RKO (cell line): ENCODE measurements at places on chromosomes 7 and 10.

- no peak for DNase-seq
Observed at GRCh38 chr7:3861941-3862340, 560.9 kb downstream of the SDK1 start.

DNA sequence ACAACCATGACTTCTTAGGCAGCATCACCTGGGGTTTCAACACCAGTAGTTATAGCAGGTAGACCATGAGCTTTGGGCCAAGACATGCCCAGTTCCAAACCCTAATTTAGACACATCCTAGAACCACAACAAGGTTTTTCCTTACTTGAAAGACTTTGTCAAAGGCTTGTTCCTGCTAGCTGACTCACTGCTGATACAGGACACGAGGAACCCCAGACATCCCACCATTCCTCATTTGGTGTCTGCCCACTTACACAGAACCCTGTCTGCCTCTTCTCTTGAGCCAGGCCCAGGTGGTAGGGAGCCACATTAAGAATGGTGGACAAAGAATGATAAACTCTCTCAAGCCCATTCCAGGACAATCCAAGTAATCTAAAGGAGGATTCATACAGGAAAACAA, 109.0 kb downstream of the CCDC71L start:
- DNase-seq, result no peak

DNA sequence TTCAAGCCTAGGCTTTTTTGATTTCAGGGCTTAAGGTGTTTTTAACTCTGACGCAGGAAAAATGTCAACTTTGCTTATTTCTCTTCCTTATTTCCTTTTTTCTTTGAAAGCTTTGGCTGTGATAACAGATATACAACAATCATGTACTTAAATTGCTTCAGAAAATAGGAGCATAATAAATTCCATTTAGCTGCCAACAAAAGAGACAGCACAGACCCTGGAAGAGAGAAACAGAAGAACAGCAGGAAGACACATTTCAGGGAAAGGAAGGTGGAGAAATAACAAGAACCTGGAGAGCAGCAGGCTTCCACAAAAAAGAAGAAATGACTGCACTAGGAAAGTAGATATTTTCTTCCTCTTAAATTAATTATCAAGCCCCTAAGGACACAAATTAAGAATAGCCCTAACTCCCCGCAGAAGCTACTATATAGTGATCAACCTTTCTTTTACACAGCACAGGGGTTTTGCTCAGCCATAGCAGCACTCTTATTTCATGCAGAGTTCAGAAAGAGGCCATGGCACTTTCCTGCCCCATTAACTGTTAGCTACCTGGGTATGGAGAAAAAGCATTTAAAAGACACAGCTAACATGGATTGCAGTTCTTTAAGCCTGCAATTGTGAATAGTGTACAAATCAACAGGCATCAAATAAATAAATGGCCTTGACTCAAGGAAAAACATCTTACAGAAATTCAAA, 61.5 kb downstream of the IQUB start:
- DNase-seq, result no peak

DNA sequence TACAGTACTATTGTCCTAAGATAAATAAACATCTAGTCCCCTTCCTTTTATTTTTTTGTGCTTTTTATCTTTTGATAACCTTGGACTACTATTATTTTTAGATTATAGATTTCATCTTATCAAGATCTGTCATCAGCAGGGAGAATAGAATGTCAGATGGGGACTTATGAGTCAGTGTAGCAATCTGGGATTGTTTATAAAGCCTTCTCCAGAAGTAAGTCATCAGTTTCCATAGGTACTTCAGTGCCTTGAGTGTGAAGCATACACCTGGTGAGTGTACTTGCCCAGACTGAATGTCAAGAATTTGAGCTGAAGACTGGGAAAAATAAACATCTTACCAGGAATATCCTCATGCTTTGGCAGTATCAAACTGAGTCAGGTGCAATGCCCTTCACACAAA, 2.1 kb downstream of the CASD1 start:
- peak; percentile 59 for DNase-seq

- DNase-seq, result no peak
Observed at GRCh38 chr7:121966276-121966934, 93.4 kb downstream of the PTPRZ1 start.

GRCh38 chr7:86961686-86962085, 97.8 kb downstream of the ELAPOR2 start:
- DNase-seq, result no peak

DNA sequence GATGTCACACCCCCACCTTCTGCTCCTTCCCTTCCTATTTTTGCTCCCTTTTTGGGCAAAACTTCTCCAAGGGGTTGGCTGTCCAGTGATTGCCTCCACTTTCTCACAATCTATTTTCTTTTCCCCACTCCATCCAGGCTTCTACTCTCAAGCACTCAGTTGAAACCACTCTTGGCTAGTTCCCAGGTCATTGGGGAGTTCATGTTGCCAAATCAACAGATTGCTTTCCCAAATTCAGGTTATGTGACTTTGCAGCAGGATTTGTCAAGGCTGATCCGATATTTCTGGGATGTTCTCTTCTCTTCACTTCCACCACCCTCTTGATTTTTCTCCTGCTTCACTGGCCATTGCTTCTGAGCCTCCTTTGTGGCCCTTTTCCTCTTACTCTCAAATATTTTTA, 258.7 kb upstream of the SLC26A5 start:
- no peak for DNase-seq

- DNase-seq, result no peak
Observed at GRCh38 chr7:50217821-50218281, 86.7 kb upstream of the IKZF1 start.

GRCh38 chr7:97118306-97118917, 914 bp downstream of the SDHAF3 start:
- DNase-seq, result peak; percentile 53

- peak; percentile 84 for DNase-seq
Observed at GRCh38 chr7:140059273-140060242, 3.2 kb downstream of the PARP12 start.

GRCh38 chr10:98971464-98971863, 264.2 kb downstream of the HPSE2 start:
- DNase-seq, result no peak

- no peak for DNase-seq
Observed at GRCh38 chr7:2808891-2809665, 35.0 kb downstream of the GNA12 start.

GRCh38 chr7:124059375-124059774, 26.5 kb upstream of the TMEM229A start:
- no peak for DNase-seq

- DNase-seq, result no peak
Observed at GRCh38 chr10:69871074-69871473, 69.4 kb downstream of the COL13A1 start.

DNA sequence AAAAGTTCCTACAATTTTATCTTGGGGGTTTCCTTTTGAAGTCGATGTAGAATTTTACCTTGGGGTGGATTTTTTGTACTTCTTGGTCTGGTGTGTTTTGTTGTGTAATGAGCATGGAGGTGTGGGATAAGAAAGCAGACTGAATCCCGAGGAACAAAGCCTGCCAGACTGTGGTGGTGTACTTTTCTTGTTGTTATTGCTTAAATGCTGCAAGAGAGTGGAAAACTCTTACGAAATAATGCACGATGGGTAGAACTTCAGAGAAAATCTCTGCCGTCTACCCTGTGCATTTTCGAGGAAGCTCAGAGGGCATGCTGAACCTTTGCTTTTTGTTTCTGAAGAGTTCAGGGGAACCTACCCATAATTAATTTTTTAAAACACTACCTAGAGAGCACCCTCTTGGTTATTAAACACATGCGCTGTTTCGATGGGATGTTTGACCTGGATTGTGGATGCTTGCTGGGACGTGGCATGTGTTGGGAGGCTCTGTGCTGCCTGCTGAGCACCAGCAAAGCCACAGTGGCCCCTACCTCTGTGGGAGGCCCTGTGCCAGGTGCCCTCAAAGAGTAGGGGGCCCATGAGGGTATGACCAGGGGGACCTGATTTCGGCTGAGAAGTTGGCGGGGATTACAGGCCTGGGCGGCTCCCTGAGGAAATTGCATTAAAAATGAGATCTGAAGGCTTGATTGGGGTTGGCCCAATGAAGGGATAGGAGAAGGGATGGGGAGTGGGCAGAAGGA, 94.1 kb downstream of the TCF7L2 start:
- no peak for DNase-seq

- DNase-seq, result peak; percentile 69
Observed at GRCh38 chr7:116511552-116512519, 12.3 kb downstream of the CAV2 start.

- DNase-seq, result peak; percentile 8
Observed at GRCh38 chr10:125441151-125441550, 241.8 kb downstream of the TEX36 start.

- DNase-seq, result peak; percentile 54
Observed at GRCh38 chr10:30747633-30748032, 118.1 kb upstream of the LYZL2 start.

GRCh38 chr7:155635817-155636216, 8.6 kb upstream of the RBM33 start:
- no peak for DNase-seq

DNA sequence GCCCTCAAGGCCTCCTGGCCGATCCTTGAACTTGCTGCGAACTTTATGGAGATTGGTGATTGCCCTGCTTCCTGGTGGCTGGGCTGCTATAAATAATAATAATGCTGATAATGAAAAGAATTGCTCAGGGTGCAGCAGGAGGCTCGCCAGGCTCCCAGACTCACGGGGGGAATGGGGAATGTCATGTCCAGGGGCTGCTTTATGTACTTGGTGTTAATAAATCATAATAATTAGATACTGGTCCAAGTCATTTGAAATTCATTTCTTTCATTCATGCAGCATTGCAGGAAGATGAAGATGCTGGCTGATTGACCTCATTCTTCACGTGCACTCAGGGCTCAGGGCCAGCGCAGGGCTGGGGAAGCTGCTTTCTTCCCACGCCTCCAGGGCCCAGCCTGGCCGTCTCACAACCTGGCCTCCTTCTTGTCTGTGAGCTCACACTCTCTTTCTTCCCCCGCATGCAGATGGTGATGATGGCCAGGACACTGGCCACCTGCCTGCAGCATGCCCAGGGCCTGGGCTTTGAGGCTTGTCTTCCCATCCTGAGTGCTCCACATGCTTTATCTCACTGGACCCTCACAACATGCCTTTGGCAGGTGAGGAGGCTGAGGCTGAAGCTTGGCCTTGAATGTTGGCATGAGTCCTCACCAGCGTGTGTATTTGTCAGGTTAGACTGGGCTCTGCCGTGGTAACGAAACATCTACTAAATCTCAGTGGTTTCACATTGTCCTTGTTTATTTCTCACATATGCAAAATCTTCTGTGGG, 138.4 kb upstream of the TNS3 start:
- no peak for DNase-seq

DNA sequence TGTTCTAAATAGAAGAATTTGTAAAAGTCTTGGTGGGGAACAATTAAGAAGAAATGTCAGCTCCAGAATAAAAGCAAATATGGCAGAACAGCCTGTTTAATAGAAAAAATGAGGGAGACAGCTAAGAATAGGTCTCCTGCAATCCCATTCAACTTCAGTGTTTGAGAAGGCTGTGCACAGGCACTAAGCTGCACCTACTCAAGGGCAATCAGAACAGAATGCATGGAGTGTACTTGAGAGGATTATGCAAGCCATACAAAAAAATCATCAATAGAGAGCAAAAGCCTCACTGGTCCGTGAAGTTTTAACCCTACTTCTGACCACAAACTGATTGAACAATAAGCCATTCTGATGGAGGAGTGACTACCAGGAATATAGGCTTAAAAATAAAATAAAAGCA, 690.7 kb upstream of the PCDH15 start:
- DNase-seq, result no peak

- no peak for DNase-seq
Observed at GRCh38 chr7:30760514-30761213, 8.7 kb downstream of the INMT start.

- DNase-seq, result peak; percentile 40
Observed at GRCh38 chr7:138030679-138031351, 28.9 kb upstream of the CREB3L2 start.

GRCh38 chr7:42924223-42924838, 7.6 kb downstream of the PSMA2 start:
- DNase-seq, result no peak

- no peak for DNase-seq
Observed at GRCh38 chr7:100859856-100860255, 7.3 kb upstream of the TRIP6 start.

GRCh38 chr7:30225863-30226613, 58.4 kb upstream of the ZNRF2 start:
- DNase-seq, result peak; percentile 15

GRCh38 chr7:76222839-76223238, 21.1 kb downstream of the SRRM3 start:
- DNase-seq, result no peak

GRCh38 chr10:79246606-79247275, 100.5 kb upstream of the PPIF start:
- no peak for DNase-seq

- DNase-seq, result no peak
Observed at GRCh38 chr7:121714559-121715303, 158.2 kb upstream of the PTPRZ1 start.

DNA sequence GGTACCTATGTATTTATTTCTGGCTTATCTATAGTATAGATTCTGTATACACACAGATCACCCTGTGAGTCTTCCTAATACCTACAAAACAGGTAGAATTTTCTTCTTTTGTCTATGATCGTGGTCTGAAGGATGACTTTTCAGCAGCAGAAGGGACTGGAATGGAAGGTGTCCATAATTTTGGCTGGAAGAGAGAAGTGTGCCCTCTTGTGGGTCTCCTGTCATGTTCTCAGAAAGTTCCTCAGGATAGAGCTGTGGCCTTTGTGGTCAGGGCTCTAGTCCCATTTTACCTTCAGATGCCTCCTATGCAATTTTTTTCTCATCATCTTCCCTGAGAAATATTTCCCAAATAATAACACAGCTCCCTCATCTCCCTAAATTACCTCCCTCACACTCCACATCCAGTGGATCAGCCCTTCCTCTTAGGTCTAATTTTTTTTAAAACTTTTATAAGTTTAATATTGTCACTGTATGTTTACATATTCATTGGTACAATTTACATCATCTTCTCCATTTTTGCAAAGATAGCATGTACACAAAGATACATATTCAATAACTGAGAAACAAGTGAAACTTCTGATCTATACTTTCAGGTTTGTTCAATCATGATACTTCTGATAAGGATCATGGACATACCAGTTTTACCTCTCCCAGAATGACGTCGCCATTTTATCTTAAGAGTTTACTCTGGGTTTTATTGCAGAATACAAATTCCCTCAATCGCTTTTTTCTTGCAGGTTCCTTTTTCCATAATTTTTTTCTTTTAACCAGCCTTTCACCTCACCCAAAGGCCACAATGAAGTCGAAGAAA, 112.7 kb downstream of the REEP3 start:
- peak; percentile 65 for DNase-seq

DNA sequence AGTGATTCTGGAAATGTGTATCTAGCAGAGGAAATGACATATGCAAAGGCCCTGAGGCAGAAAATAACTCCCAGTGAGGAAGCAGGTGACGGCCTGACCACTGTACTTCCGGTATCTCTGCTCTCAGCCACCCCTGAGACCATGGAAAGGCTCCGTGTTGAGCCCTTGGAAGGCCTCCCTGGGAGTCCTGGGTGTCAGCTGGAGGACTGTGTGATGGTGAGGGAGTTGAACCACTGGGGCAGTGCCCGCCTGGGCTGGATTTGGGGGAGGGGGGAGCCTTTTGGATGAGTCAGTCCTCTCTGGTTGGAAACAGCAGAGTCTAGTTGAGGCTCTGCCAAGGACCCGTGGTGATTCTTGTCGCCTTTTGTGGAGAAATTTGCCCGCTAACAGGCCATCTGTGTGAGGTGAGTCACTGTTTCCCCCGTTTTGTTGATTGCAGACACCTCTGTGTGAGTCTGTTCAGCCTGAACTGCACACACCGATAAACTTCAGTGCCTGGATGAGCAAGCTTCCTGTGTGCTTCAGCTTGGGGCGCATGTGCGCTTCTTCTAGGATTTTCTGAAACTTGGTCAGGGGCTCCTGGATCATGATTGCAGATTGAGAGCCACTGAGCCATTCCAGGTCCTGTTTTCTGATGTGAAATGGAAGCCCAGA, 98.6 kb downstream of the GRK5 start:
- DNase-seq, result peak; percentile 98
